ENCODE measurements at places on chromosomes 12 and 14.

GRCh38 chr12:14577344-14577743 is 9.7 kb upstream of the PLBD1 start:
- no peak for DNase-seq

GRCh38 chr12:132314035-132314434 is 15.4 kb downstream of the GALNT9 start:
- DNase-seq, result no peak

DNA sequence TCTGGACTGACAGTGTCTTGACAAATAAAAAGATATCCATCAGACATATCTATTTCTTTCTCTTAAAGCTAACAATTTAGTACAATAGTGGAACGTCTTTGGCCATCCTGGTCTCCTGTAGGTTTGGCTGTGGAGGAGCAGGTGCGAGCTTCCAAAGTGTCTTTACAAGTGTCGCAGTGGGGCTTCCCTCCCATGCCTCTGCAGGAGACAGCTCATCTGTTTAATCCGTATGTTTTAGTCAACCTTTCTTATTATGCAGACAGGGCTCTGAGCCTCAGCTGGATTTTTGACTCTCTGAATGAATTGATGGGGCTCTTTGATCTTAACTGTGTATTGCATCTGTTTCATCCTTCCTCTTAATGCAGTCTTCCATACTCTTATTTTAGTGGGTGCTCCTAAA is 57.5 kb downstream of the RMST start:
- no peak for DNase-seq

GRCh38 chr14:100393362-100393761 is 70.2 kb downstream of the SLC25A47 start:
- no peak for DNase-seq

GRCh38 chr12:60093428-60093827 is 497.6 kb downstream of the SLC16A7 start:
- DNase-seq, result no peak

GRCh38 chr14:63134801-63135200 is 69.4 kb upstream of the RHOJ start:
- DNase-seq, result no peak

GRCh38 chr14:54567639-54568561 is 972 bp downstream of the SAMD4A start:
- peak; percentile 67 for DNase-seq

GRCh38 chr12:114667669-114668150 is 16.3 kb downstream of the TBX3 start:
- DNase-seq, result no peak

- no peak for DNase-seq
These were observed 36.6 kb downstream of the KRT76 start for GRCh38 chr12:52740584-52740983.

DNA sequence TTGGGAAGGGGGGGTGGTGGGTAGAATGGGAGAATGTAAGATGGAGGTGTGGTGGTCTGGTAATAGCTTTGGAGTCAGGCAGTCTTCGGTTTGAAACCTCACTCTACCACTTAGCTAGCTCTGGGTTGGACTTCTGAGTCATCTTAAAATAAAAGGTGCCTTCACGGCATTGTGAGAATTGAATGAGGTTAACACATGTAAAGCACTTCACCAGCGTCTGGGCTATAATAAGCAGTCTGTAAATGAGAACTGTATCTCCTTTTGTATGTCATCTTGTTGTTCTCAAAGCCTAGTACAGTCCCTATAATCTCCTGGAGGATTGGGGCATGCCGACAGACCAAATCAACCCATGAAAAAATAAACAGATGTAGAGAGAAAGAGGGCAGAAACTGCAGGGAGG is 11.2 kb downstream of the C2CD5 start:
- no peak for DNase-seq

All from activated T-cell treated with anti-CD3 and anti-CD28 coated beads, Interleukin-2, amount 50 U/mL, for 24 hours (primary cell).